Activated naive CD8-positive, alpha-beta T cell treated with anti-CD3 and anti-CD28 coated beads, Interleukin-2, amount 10 ng/mL, durations not matched to agents 7 days and 5 days (primary cell): ENCODE measurements at places on chromosomes 5 and 9. TPM values are rescaled to one million over a fixed set of nuclear protein-coding genes. Genes with fewer than 3 reads are reported as not detected.

The ZFAND5 gene
- total RNA-seq: 83.3 TPM

The ZNF462 gene
- total RNA-seq: 0.94 TPM

The DBH gene
- not detected for total RNA-seq

The PITX1 gene
- not detected for total RNA-seq

The MOB3B gene
- 3.2 TPM for total RNA-seq

The FAM240B gene
- total RNA-seq: not detected

The TMEM232 gene
- total RNA-seq: 0.91 TPM

The DAB2 gene
- total RNA-seq: 2.9 TPM

The TSLP gene
- 0.58 TPM for total RNA-seq

- DNase-seq: no peak
Observed at GRCh38 chr5:127898551-127899213, 184.9 kb upstream of the SLC12A2 start.

GRCh38 chr5:125720348-125720685 is 702.9 kb upstream of the GRAMD2B start:
- no peak for DNase-seq

DNA sequence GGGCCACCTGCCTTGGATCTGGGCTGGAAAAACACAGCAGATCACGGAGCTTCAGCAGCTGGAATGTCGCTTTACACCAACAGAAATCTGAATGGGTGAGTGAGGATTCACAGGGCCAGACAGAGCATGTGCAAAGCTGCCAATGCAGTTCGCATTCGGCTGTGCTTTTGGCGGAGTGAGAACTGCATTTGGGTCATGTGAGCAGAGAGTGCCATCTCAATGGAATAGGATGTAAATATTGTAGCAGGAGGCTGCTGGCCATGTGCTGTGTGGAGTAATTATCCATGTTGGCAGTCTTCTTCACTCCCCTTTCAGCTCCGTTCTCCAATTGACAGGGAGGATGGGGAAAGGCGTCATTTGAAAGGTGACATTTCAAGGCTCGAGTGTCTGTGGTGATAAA is at the start of gene ANKRD55:
TSS of gene ANKRD55 (minus strand) at position 101 of the 400 bp plus-strand sequence. CDS start 417 bp downstream, outside the sequence.
- no peak for DNase-seq

GRCh38 chr5:15501091-15501791 is 1.3 kb downstream of the FBXL7 start:
- DNase-seq: no peak

DNA sequence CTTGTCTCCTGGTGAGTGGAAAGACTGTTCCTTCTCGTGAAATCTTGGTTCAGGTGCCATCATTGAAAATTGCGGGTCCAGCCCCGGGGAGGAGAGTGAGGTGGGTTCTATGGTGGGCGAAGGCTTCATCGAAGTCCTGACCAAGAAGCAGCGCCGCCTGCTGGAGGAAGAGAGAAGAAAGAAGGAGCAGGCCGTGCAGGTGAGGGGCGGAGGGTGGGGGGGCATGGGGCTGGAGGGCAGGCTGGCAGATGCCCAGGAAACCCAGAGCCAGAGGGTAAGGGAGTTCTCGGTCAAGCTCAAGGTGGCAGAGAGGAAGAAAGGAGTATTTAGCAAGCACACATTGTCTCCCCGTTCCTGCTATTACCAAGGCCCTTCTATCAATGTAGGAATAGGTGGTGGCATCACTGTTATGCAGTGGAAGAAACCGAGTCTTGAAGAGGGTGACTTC is 24.3 kb upstream of the POMT1 start:
- DNase-seq: peak; percentile 67

DNA sequence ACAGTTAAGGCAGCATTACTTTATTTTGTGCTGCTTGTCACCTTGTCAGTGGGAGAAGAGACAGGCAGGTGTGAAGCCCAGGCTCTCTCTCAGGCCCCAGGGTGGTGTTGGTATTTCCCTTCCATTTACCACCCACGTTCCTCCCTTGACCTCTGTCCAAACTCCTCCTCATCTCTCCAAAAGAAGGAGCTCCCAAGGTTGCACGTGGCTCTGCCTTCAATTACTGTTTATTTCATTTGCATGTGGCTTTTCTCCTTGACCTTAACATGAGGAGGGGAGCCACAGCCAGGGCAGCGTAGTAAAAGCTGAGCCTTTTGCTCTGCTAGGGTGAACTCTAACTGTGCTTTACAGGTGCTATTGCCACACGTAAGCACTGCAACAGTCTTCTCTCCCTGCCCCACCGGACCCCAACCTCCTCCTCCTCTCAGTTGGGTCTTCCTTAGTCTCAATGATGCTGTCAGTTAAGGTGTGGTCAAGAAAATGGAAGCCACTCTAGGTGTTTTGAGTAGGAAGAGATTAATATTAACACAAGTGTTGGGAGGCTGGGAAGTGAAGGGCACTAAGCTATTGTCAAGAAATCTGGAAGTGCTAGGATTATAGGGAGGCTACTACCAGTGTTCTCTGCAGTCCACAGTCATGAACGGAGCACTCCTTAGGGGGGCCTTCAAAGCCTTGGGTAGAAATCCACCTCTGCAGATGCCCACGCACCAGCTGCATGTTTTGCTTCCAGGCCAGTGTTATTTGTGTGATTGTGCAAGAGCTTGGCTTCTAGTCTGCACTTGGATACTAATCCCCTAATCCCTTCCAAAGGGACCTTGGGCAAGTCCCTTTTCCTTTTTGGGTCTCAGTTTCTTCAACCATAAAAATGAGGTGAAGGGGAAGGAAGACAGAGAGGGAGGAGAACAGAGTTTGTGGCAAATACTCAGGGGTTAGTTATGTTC is 3.9 kb upstream of the ALDH1B1 start:
- DNase-seq: no peak

DNA sequence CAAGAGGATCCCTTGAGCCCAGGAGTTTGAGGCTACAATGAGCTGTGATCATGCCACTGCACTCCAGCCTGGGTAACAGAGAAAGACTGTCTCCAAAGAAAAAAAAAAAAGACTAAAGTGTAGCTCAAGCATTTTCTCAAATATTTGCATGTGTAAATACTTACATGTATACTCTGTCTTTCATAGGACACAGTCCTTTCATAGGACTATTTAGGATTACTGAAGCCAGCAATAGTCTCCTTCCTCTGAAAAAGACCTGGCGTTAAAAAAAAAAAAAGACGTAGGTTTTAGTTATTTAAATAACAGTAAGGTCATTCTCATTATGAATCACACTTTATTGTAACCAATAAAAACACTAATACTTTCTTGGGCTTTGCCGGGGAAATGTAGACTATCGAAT is 29.9 kb downstream of the HSDL2 start:
- no peak for DNase-seq

GRCh38 chr5:1794901-1795290 is 4.7 kb downstream of the MRPL36 start:
- no peak for DNase-seq

- no peak for DNase-seq
Observed at GRCh38 chr9:34382054-34382453, 5.4 kb upstream of the MYORG start.

DNA sequence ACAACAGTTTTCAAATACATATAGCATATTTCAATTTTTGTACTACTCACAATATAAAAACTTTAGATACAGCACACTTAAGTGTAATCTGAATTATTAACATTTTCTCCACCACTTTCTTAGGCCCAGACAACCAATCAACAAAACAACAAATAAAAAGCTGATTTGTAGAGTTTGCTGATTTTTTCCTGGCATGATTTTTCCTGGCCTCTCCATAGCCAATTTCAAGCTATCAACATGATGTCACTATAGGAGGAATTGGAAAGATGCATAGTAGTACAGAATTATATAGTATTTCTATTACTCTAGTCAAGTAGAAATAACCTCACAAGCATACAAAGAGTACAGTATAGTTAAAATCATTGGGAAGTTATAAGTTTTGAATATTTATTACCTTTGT is 35.1 kb upstream of the ADAMTS19 start:
- no peak for DNase-seq

- no peak for DNase-seq
Observed at GRCh38 chr5:523441-524222, 617 bp downstream of the SLC9A3 start.

DNA sequence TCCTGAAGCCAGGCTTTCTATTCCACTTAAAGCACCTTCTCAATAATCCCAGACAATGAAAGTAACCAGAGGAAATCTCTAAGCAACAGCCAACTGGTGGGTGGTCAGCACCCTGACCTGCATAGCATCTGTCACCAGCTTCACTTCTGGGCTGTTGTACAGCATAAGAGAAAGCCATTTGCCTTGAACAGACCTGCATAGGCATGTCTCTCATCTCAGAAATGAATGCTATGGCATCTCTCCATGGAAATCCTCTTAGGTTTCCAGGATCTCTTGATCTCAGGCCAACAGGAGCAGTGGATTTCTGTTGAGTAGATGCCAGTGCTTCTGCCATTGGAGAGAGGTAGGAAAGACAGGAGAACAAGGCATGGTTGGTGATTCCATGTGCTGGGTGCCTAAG is 213.6 kb downstream of the GRIA1 start:
- no peak for DNase-seq

- DNase-seq: no peak
Observed at GRCh38 chr9:2324742-2325141, 296.8 kb upstream of the VLDLR start.
